ENCODE measurements at places on chromosomes 6 and 20. TPM values are rescaled to one million over a fixed set of nuclear protein-coding genes. Genes with fewer than 3 reads are reported as not detected.

Gene TSBP1
- not detected for polyA plus RNA-seq

Gene KIAA1586
- polyA plus RNA-seq = 3.8 TPM

Gene HLA-F
- polyA plus RNA-seq = 11.5 TPM

Gene DSN1
- 24.1 TPM for polyA plus RNA-seq

All from brain (organoid and tissue), 16 donors.